GM04504 (cell line): ENCODE measurements at places on chromosomes 1 and 21.

DNA sequence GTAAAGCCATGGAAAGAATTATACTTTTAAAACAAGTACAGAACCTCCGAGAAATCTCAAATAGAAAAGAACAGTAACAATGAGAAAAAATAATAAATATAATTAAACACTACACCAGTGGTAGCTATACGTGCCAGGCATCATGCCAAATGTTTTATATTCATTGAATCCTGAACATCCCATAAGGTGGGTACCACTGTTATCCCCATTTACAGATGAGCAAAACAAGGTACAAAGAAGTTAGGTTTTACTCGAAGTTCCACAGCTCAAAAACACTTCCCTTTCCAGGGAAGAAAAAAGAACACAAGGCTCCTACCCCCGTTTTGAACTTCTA lies 33.4 kb downstream of the JAK1 start:
- DNase-seq, result no peak

DNA sequence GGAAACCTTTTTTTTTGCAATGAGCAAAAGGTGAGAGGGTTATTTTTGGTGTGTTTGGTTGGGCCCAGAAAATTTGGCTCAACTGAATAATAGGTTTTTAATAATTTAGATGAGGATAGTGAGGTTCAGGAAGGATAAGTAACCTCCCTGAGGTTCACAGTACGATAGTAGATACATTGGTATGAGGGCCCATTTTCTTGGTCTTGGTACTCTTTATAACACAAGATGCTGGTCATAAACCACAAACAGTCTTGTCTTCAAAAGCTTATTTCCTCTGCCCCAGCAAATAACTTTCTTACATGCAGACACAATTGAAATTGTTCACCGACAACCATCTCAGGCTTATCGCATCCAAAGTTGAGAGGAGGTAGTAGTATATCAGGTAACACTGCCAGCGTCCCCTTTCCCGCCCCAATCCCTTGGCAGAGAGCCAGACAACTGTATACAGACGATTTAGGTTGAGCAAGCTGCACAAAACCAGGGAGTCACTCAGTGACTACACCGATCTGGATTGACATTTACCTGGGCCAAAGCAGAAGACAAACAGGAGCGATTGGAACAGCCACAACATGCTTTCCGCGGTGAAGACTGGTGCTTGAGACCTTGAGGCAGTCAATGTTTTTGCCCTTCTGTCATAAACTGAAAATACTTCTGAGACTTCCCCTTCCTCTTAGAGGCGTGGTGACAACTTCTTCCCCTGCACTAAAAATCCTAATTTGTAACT lies at the start of gene SLAMF6:
Gene SLAMF6 (minus strand): TSS at position 634 of the 724 bp plus-strand sequence. CDS start 63 bp downstream, at position 571.
- no peak for DNase-seq

DNA sequence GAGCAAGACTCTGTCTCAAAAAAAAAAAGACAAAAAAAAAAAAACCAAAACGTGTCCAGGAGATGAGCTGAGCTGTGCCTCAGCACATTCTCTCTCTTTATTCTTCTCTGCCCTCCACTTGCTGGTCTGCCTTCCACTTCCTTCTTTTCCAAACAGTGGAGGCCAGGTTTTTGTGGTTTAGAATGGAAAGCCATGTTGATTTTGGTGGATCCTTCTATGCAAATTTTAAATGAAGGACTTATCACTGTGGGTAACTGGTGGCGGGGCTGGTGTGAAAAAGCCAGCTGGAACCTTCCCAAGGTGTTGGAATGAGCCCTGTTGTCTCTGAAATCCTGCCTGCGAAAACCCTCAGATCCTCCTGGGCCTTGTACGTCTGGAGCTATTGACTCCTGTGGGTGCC lies 61.9 kb downstream of the PTPRU start:
- no peak for DNase-seq

DNA sequence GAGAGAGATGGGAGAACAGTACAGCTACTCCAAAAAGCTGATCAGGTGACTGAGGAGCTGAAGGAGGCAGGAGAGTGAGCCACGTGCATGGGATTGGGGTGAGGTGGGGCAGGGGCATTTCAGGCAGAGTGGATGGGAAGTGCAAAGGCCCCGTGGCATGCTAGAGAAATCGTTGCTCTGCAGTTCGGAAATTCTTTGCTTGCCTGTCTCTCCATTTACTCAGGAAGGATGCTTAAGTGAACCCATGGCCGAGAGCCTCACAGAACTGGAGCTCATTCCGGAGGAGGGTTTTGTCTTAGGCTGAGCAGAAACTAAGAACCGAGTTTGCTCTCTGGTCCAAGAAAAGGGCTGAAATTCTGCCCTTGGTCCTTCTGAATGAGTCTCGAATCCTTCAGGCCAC lies 139.8 kb upstream of the TMEM51 start:
- no peak for DNase-seq
